ENCODE measurements at places on chromosomes 3 and 15.

DNA sequence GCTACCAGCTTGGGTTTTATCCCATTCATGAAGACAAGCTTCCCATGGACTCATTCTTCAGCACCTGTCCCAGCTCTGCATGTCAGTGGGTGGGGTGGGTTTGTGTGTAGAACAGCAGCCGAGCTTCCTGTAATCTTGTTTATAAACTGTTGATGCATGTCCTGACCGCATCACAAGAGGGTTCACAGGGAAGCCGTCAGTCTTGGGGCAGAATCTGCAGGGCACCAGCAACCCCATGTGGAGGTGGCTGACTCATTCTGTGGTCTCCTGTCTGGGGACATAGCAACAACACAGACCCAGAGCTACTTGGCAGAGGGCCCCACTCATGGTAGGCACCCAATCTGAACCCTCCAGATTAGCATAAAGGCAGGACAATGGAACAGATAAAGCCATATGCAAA, 35.6 kb downstream of the DAPK2 start:
- DNase-seq, result peak; percentile 63

GRCh38 chr3:108091498-108092250, 843 bp upstream of the CD47 start:
- DNase-seq, result peak; percentile 12

DNA sequence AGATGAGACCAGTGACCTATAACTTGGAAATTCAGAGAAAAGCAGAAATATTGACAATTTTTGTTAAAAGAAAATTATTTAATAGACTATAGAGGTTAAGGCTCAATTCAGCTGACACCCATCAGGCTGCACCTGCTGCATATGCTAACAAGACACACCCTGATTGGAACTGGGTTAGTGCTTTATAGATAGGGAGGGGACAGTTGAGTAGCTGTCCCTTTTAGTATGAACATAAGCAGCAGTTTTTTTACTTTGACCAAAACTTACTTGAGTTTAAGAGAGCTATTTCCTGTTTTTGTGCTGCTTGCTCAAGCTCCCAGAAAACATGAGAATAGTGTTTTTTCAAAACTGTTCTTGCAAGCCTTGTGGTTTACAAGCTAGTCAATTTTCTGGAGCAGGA, 292.6 kb downstream of the LRRC3B start:
- DNase-seq, result no peak

DNA sequence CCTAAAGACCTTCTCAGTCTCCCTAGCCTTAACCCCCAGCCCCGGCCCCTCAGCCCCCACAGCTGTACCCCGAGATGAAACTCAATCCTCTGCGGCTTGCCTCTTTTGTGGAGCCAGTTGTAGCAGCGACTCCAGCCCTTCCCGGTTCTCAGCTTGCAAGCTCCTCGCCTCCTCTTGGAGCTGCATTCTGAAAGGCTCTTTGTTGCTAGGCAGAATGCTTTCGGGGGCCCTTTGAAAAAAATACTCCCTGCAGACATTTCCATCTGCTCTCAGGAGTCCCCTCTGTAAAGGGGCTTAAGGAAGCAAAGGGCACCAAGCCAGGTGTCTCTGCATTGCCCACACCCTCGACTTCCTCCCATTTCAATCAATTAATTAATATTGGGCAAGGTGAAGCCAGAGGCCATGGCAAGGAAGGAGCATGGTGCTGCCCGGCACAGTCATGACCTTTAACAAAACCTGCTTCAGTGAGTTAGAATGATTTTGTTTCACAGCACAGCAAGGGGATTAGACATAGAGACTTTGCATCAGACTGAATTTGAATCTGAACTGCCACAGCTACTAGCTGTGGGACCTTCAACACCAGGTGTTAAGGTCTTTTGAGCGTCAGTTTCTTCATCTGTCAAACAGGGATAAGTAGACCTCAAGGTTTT, 65.5 kb downstream of the SRGAP3 start:
- no peak for DNase-seq

DNA sequence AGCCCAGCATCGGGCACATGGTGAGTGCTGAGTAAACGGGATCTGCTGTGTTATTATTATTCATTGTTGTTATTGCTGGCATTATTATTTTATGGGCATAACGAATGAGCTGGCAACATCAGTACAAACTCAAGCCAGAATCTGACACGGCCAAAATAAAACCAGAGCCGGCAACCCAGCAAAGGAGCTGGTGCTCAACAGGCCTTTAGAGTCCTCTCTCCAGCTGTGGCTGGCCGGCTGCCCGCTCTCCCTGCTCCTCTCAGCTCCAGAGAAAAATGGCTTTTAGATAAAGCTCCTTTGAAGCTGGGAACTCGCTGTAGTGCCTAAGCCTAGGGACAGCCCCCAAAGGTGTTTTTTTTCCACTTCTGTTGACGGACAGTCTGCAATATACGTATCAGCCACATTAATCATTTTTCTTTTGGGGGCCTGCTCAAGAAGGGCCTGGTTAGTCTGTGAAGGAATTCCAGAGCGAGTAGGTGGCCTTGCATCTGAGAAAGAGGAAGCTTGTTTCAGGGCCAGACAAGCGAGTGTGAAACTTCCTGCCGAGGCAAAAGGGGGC, 193.9 kb upstream of the UBE2E1 start:
- peak; percentile 24 for DNase-seq

DNA sequence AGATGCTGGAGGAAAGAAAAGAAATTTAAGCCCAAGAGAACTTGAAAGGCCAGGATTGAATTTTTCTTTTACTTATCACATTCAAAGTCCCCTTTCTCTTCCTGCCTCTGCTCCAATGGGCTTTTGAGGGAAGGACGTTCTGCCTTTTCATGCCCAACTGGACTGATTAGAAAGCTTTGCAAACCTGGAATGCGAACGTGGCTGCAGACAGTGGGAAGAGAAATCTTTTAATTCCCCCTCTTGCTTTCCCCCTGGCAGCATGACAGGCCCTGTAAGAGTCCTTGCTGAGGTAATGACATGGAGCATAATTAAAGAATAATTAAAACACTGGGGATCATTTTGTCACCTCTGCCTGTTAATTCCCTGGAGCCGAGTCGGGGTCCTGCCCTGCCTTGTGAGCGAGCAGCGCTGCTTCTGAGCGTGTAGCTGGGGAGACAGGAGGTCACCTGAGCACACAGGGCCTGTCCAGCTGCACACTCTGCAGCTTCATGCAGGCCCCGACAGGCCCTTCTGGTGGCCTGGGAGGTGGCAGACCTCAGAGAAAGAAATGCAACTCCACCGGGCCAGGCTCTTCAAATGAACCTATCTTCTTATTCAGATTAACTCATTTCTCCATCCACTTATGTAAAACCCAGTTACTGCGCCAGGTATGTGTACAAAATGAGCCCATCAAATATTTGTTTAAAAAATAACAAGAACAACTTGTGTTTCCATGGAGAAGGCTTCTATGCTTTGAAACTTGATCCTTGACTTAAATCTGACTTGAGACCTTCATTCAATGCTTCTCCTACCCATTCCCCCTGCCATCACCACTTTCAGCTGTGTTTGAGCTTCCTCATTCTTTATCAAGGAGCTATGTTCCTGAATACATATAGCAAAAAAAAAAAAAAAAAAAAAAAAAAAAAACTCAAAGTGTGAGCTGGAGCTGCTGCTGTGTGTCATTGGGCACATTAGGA, 628.2 kb upstream of the CFAP20DC start:
- no peak for DNase-seq

DNA sequence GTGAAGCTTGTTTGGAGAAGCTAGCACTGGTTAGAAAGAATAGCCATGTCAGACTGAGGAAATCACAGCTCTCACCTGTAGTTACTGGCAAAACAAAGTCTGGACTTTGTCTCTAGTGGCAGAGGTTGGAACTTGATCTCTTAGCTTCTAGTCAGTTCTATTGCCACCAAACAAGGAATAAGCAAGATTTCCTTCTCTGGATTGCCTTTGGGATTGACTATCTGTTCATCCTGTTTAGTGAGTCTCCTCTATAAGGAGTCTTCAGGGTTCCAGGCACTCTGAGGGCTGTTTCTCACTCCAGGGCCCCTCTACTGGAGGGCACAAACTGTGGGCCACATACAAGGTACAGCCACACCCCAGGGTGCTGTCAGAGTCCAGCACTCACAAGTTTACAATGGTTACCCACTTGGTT, 426.6 kb upstream of the THBS1 start:
- no peak for DNase-seq

DNA sequence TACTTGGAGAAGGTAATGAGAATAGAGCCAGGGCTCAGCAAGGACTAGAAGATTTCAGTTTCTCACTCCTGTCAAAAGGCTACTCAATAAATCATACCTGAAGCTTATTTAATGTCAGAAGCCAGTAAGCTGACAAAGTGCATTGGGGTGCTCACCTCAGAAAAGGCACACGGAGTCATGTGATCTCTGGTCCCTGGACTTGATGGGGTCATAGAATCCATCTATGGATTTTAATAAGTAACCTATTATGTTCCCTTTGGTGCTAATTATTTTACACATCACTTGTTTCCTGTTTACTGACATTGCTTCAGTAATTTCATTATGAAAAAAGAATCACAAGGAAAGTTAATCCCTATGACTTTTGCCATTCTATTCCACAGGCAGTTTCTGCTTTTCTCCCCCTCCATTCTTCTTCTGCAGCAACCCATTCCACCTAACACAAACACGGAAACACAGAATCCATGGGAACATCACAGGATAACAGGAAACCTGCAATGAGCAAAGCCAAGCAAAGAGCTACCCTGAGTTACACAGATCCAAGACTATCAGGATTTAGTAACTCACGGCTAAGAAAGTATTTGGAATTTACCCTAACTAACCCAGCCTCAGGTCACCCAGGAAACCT, 159.6 kb downstream of the MEIS2 start:
- no peak for DNase-seq

DNA sequence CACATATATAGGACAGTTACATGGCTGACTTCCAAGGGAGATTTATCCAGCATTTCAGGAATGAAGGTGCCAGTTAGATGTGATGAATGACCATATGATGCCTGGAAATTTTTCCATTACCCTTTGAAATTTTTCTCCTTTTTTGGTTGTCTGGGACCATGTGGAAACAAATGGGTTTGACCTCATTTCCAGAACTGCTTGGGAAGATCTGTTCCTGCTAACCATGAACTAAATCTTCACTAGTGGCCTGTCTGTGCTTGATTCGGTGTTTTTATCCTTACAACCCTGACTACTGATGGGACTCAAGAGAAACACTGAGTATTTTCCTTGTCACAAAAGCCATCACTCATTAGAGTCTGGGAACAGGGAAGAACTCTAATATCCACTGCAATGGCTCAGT, 409.4 kb downstream of the PDCD6IP start:
- no peak for DNase-seq

- DNase-seq, result no peak
Measured at GRCh38 chr3:158128755-158129154, 18.9 kb downstream of the RSRC1 start.

GRCh38 chr3:127208483-127209100, 15.7 kb downstream of the PRR23E start:
- DNase-seq, result no peak

GRCh38 chr15:66868918-66869317, 166.9 kb downstream of the SMAD6 start:
- no peak for DNase-seq

DNA sequence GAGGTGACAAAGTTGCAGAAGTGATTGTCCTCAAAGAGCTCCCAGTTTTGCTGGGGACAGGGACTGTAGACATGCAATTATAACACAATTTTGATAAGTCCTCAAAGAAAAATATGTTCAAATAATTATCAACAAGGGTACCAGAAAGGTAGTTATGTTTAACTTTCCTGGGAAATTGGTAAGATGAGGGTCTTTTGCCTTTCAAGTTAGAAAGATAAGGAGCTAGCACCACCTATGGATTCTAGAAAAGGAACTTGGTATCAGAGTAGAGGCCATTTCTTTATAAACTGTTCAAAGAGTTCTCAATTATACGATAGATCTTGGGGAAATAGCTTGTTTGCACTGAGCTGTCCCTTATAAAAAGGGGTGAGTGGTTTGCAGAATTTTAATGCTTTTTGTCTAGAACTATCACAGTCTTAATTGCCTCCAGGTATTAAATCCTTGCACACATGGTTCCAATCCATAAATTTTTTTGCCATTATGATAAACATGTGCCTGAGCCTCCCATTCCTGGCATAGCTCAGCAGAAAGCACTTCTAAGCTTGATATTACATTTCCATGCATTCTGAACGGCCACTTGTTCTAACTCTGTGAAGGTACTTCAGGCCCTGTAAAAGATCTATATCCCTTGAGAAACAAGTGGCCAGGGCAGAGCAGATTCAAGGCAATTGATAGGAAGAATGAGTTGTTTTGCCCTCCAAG, 247.5 kb upstream of the LRIG1 start:
- DNase-seq, result no peak

DNA sequence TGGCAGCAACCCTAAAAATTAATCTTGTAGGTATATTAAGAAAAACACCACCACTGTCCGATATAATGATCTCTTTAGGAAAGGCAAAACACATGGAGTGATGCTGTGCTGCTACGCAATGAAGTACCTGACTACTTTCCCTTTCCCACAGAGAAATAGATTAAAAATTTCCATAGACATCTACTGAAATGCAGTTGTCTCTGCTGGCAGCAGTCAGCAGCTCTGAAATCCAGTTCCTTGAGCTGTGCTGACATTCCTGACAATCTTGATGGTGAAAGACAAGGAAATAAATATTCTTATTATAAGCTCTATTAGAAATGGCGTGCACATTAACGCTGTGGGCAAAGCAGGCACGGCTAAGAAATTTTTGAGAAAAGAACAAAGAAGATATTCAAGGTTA, 287.6 kb downstream of the IL5RA start:
- DNase-seq, result no peak

GRCh38 chr3:27976933-27977332, 254.8 kb upstream of the EOMES start:
- no peak for DNase-seq

DNA sequence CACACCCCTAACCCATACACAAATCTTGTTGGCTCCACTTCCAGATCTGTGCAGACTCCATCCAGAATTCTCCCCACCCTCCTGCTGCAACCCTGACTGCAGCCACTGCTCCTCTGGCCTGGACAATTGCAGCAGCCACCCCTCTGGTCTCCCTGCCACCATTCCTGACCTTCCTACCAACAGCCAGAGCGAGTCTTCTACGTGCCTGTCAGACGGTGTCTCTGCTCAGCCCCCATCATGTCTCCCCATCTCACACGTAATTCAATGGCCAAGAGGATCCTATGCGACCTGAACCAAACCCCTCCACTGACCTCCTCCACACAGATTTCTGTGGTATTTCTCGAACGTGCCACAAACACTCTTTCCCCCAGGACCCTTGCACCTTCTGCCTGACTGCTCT, 103.3 kb downstream of the TPRA1 start:
- no peak for DNase-seq

DNA sequence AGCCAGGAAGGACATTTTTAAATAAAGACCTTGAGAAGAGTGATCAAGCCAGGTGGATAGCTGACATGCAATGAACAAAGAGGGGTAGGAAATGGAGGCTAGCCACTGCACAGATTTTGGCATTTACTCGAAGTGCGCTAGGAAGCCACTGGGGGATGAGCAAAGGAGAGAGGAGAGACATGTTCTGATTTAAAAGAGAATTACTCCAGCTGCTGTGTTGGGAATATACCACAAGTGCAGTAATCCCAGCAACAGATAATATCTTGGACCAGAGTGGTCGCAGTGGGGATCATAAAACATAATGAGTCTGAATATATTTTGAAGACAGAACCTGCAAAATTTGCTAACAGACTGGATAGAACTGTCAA, 19.9 kb downstream of the KPNA4 start:
- no peak for DNase-seq
